ENCODE measurements at places on chromosomes 12 and 14.

DNA sequence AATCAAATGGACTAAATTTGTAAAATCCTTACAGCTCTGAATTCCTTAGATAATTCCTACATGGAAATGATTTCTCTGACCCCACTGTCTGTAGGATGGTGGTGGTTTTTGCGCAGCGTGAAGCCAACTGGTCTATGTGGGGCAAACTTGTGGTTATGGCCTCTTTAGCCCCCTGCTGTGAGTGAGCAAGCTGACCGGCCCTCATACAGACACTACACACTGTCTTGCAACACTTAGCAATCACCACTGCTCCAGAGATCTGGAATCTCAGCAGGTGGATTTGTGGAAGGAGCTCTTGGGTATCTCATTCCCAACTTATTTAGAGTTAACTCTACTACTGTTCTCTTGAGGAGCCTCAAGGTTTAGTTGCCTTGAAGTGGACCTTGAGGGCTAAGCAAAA is 70.2 kb downstream of the SCN8A start:
- DNase-seq, result no peak

DNA sequence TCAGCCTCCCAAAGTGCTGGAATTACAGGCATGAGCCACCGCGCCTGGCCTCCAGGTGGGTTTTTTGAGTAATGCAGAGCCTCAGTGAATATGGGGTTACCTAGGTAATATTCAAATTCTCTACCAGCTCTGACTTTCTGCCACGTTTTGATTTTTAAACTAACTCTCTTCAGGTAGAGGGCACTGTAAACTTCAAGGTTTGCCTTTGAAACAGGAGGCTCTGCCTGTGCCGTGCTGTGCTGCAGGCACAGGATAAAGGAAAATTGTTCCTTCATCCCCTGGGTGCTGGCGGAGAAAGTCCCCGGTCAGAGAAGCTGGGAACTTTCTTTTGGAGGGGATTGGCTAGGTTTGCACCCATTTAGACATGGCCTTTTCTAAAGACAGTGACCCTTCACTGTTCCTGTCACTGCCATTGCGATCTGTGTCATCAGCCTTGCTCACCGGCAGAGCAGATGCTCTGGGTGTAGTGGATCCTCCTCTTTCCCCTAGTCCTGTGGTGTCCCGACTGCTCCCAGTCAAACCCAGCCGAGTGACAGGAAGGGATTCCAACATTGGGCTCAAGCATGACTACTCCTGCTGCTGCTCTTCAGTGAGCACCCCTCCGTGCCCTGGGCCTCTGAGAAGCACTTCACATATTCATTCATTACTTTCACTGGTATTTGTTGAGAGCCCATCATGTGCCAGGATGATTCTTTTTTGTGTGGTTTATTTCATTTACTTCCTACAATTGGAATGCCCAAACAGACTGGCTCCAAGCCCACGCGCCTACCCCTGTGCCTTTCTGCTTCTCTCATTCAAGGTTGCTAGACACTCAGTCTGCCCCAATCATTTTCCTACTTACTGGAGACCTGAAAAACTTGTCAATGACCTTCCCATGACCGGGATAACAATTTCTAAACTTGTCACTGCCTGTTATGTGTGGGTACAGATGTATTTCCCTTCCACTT is 103.6 kb downstream of the TMEM30B start:
- DNase-seq, result no peak

- DNase-seq, result no peak
Measured at GRCh38 chr12:96248136-96248931, 54.2 kb downstream of the ELK3 start.

GRCh38 chr12:105336411-105336810 is 5.9 kb downstream of the C12orf75 start:
- DNase-seq, result no peak

- no peak for DNase-seq
Measured at GRCh38 chr12:71763677-71764379, 9.2 kb downstream of the RAB21 start.

- peak; percentile 83 for DNase-seq
Measured at GRCh38 chr12:83823386-83824045, 1089.1 kb downstream of the SLC6A15 start.

- no peak for DNase-seq
Measured at GRCh38 chr12:4610481-4610880, 38.4 kb downstream of the AKAP3 start.

- no peak for DNase-seq
Measured at GRCh38 chr14:39977198-39977597, 545.0 kb upstream of the FBXO33 start.

DNA sequence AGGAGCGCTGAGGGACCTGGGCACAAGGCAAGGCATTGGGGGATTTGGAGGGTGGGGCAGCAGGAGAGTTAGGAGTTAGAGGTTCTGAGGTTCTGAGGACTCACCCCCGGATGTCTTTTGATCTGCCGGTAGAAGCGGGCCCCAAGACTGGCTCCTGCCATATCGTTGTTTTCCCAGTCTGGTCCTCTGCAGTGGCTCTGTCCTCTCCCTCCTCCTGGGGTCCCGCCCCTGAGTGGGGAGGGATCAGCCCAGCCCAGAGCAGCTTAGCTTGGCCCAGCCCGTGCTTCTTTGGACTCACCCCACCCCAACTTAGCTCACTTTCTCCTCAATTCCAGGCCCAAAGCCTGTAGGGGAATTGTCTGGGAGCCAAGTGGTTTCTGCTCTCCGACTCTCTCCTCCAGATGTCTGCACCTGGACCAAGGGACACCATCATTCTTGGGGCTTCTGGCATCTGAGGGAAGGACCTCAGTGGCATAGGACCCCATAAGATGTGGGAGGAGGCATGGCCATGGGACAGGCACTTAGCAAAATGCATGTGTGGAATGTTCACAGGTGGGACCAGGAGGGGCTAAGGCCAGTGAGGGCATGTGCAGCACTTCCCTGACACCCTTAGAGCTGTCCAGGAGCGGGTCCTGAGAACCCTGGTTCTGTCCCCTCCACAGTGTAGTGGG is 7.5 kb downstream of the SHMT2 start:
- DNase-seq, result no peak

DNA sequence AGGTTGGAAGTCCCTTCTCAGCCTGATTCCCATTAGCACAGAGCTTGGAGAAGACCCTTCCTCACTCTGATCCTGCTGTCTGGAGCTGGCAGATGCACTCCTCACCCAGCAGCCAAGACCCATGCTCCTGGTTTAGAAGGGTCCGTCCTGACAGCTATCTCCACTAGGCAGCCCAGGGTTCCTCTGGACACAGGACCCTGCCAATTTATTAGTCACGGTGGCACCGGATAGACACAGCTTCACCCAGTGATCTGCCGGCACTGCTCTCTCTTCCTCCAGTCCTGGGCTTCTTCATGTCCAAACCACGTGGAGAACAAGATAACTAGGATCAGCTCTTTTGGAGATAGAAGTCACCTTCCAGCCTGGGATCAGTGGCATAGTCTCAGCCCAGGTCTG is 26.2 kb upstream of the TCL1B start:
- DNase-seq, result no peak

- no peak for DNase-seq
Measured at GRCh38 chr12:32087306-32087705, 19.3 kb upstream of the BICD1 start.

DNA sequence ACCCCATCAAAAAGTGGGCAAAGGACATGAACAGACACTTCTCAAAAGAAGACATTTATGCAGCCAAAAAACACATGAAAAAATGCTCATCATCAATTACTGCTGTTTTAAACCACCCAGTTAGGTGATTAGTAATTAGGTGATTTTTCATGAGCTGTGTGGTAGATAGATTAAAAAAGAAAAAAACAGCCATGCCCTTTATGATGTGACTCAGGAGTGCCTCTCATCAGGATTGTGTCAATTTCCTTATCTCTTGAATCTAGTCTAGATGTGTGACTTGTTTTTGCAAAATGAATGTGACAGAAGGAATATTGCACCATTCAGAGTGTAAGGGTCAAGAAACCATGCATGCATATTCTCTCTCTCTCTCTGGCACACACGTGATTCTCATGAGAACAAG is 5.7 kb downstream of the OR10A7 start:
- no peak for DNase-seq

- DNase-seq, result no peak
Measured at GRCh38 chr12:41365653-41366171, 177.6 kb downstream of the PDZRN4 start.

- DNase-seq, result peak; percentile 34
Measured at GRCh38 chr14:88535149-88535548, 19.7 kb downstream of the PTPN21 start.

DNA sequence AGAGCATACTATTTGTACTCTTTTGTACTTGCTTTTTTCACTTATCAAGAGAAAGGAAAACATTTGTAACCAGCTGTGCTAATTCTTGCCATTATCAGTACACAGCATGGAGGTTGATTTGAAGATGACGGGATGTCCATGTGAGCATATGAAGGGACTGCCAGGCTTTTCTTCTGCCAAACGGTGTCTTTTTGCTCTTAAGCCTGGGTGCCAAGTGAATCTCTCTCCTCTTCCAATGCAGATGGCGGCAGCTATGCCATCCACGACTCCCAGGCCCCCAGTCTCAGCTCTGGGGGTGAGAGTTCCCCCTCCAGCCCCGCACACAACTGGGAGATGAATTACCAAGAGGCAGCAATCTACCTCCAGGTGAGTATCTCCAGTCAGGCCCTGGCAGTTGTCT is 38.9 kb downstream of the TPCN1 start:
- DNase-seq, result no peak

DNA sequence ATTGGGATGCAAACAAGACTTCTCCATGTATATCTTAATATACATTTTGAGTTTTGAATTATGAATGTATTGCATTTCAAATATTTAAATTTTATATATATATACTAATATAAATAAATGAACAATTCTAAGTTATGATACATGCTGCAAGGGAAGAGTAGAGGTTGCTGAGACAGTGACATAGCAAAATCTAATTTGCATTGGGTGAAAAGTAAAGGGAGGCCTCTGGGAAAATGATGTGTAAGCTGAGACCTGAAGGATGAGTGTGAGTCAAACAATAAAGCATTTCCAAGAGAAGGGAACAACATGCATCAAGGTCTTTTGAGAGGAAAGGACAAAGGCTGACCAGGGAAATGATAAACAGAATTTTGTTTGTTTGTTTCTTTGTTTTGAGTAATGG is 62.9 kb upstream of the PTPRQ start:
- no peak for DNase-seq

DNA sequence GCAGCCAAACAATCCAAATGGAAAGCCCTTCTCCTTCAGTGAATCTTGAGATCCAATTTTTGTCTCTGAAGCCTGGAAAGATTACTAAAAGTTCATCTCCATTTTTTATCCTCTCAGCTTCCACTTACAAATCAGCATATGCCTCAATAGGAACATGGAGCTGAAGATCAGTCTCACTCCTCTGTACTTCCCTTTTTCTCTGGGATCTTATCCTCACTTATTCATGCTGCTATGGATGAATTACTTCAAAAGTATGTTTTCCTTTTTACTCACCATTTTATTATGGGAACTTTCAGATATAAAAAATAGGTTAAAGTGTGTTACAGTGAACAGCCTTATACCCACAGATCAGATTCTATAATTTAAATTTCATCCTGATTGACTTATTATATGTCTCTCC is 14.4 kb upstream of the NTF3 start:
- DNase-seq, result no peak

- no peak for DNase-seq
Measured at GRCh38 chr12:104741077-104741476, 217.0 kb downstream of the SLC41A2 start.

DNA sequence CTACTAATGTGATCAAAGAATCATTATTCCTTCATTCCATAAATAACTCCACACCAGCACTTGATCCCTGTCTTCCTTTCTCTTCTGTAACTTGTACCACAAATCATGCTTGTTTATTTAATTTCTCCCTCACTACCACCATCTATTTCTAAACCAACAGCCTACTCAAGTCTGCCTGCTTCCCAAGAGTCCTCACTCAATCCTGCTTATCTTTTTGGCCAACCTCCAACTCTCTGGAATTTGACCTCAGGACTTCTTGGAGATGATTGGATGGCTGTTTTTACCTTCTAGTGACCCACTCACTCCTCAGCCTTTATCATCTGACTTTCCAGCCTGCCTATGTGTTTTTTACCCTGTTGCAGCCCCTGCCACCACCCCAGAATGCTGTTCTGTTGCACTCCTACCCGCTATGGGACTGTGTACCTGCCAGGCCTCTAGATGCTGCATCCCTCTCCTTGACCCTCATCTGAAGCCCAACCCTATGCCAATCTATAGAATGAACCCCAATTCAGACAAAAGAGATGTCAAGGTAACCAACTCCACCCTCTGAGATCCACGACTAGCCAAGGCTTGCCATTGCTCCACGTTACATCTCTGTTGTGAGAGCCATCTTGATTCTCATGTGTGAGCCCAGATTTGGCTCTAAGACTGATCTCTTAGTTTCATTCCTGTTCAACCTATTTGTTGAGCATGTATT is 150.2 kb upstream of the PLEKHG7 start:
- no peak for DNase-seq

DNA sequence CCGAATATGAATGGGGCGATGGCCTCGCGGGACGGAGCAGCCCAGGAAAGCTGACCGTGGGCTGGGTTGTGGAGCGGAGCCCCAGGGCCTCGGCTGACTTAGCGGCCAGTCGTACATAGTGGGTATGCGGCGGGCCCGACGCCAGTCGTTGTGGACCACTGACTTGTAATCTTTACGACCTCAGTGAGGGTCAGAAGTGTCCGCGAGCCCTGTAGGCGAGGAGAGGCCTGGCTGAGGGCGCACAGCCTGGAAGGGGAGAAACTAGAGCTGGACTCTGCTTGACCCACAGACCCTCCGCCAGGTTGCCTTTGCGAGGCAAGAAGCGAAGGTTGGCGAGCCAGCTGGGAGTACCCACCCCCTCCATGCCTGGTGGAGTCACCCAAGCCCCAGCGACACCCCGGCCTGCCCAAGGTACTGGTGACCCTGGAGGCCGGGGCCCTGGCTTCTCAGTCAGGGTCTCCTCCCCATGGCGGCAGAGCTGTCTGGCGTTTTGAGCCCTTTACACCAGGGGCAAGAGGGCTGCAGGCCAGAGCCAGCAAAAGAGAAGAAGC is 15.6 kb upstream of the DYNC1H1 start:
- DNase-seq, result no peak

- DNase-seq, result peak; percentile 21
Measured at GRCh38 chr14:51157012-51157411, 62.1 kb upstream of the TRIM9 start.

DNA sequence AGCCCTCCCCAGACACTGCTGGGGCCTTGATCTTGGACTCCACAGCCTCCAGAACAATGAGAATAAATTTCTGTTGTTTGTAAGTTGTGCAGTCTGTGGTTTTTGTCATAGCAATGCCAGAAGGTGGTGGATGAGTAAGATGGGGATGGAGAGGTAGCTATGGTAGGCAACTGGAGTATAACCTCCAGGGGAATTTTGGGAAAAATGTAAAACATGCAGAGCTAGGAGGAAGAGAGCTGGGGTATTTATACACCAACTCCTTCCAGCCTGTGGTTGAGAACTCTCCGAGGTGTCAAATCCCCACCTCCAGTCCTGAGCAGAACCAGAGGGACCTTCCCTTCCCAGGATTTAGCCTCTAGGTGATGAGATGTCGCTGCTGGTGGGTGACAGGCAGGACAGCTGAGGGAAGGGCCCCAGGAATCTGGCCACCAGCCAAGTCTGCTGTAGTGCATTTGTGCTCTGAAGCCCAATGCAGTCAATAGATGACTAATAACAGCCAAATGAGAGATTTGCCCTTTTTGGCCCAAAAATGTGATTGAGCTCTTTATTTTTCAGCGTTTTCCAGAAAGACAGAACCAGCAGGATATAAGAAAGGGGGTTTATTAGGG is 19.1 kb upstream of the CEP170B start:
- DNase-seq, result no peak
